ENCODE measurements at places on chromosomes 1 and 21.

- H3K27me3 ChIP-seq: no peaks in the 10 kb centered on the region
- H3K27ac ChIP-seq: no peak overlapping the region
- no peak for DNase-seq
- H3K36me3 ChIP-seq: no peaks in the 10 kb centered on the region
Observed at GRCh38 chr1:71583756-71584155, 502.9 kb upstream of the ZRANB2 start.

- no peak overlapping the region for H3K27ac ChIP-seq
- no peaks in the 10 kb centered on the region for H3K36me3 ChIP-seq
- DNase-seq: no peak
- no peak overlapping the region for H3K4me3 ChIP-seq
- peaks cover 22% of the 10 kb centered on the region for H3K4me1 ChIP-seq
Observed at GRCh38 chr1:212683357-212683722, 16.3 kb downstream of the BATF3 start.

GRCh38 chr1:27192039-27192529 lies 37.2 kb upstream of the SLC9A1 start:
- H3K27me3 ChIP-seq: no peaks in the 10 kb centered on the region
- H3K4me1 ChIP-seq: no peaks in the 10 kb centered on the region
- no peak overlapping the region for H3K27ac ChIP-seq

DNA sequence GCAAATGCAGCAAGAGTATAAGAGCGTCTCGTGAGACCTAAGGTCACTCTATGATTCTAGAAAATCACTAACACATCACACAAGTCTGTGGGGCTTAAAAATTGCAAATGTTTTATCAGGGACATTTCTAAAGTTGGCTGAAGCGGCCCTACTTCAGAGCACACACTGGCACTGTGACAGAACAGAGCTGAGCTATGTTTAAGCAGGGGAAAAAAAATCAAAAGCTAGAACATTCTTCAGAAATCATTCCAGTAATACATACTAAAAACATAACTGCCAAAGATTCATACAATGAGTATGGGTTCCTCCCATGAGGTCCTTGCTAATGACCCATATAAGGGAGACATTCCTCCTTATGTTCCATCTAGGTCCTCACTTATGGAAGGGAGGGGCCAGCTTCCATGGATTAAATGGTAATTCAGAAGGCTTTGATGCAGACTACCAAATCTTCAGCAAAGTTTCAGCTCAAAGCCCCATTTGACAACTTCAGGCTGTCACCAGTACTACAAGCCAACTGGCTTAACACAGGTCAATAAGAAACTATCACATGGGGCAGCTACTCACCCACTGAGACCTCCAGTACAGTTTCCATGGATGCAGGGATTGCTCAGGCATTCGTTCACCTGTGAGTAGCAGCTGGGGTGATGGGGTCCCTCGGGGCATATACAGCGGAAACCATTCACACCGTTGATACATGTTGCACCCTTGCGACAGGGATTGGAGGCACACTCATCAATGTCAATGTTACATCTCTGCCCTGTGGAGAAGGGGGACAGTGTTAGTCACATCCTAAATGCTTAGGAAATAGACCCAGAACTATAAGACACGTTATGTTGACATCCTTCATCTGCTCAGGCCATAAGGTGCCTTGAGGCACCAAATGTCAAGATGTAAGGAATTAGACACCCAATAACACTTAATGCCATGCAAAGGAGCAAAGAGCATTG lies 58.4 kb upstream of the ADAM30 start:
- no peak for DNase-seq
- peaks cover 69% of the 10 kb centered on the region for H3K36me3 ChIP-seq
- H3K4me1 ChIP-seq: no peaks in the 10 kb centered on the region

- H3K36me3 ChIP-seq: no peaks in the 10 kb centered on the region
- H3K4me1 ChIP-seq: no peaks in the 10 kb centered on the region
- H3K4me3 ChIP-seq: no peak overlapping the region
- no peak overlapping the region for H3K27ac ChIP-seq
- DNase-seq: no peak
Observed at GRCh38 chr1:79304131-79304530, 297.6 kb upstream of the ADGRL4 start.

GRCh38 chr1:227949341-227949921 lies 1.7 kb upstream of the WNT9A start:
- no peak overlapping the region for H3K4me3 ChIP-seq
- H3K4me1 ChIP-seq: peaks cover 29% of the 10 kb centered on the region
- no peak for DNase-seq
- peaks cover 16% of the 10 kb centered on the region for H3K27me3 ChIP-seq
- H3K36me3 ChIP-seq: no peaks in the 10 kb centered on the region
- H3K27ac ChIP-seq: no peak overlapping the region

DNA sequence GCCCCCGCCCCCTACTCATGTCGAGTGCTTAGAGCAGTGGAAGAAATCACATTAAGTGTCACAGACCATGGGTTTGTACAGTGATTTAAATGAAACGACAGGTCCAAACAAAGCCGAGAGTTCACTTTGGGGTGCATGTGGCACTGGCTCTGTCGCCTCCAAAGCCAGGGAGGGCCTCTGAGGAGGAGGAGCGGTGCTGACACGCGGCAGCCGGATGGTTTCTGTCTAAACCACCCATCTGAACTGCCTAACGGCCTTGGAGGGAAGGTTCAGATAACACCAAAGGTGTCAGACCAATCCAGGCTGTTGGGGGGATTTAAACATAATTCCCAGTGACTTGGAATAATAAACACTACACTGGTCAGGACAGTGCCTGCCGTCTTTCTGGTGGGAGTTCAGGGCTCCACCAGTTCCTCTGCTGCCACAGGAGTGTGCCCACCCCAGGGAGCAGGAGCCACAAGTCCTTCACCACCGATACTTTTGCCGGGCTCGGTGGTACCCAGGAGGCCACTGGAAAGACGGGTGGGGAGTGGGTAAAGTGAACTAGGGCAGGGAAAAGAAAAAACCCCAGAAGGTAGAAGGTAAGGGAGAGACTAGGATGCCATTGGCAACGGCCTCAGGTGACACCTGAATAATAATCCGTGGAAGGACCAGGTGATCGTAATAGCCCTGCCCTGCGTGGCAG lies 78.2 kb downstream of the SLC66A1 start:
- no peak for DNase-seq
- peak overlapping the region; percentile 62 for H3K27ac ChIP-seq
- peak overlapping the region; percentile 51 for H3K4me3 ChIP-seq
- no peaks in the 10 kb centered on the region for H3K27me3 ChIP-seq
- H3K36me3 ChIP-seq: peaks cover 34% of the 10 kb centered on the region
